Mesenchymal stem cell (in vitro differentiated cells and primary cell): ENCODE measurements at places on chromosomes 6 and 20.
A peak's percentile ranks its signal among the peaks of the same experiment; 100 is the strongest.

DNA sequence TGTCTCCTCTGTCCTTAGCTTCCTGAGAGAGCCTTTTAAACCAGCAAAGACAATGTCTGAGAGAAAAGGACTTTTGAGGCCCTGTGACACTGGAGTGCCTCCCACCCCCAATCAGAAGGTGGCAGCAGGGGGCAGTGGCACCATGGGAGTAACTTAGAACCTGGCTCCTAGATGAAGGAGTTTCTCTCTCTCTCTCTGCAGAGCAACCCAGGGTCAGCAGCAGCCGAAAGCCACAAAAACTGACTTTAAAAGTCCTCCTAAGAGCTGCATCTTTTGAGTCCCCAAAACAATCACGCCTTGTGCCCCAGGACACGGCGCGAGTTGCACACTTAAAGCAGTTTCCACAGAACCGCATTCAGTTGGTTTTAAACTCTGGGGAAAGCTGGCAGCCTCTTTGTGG lies 5.3 kb upstream of the TCP11 start:
- H3K4me1 ChIP-seq, result peaks cover 8% of the 10 kb centered on the region
- H3K27ac ChIP-seq, result no peak overlapping the region
- no peaks in the 10 kb centered on the region for H3K27me3 ChIP-seq

- H3K27ac ChIP-seq, result peak overlapping the region; percentile 50
- H3K4me3 ChIP-seq, result no peak overlapping the region
- H3K27me3 ChIP-seq, result no peaks in the 10 kb centered on the region
- peaks cover 16% of the 10 kb centered on the region for H3K4me1 ChIP-seq
- H3K36me3 ChIP-seq, result no peaks in the 10 kb centered on the region
Observed at GRCh38 chr6:37630281-37630799, 67.3 kb downstream of the MDGA1 start.

DNA sequence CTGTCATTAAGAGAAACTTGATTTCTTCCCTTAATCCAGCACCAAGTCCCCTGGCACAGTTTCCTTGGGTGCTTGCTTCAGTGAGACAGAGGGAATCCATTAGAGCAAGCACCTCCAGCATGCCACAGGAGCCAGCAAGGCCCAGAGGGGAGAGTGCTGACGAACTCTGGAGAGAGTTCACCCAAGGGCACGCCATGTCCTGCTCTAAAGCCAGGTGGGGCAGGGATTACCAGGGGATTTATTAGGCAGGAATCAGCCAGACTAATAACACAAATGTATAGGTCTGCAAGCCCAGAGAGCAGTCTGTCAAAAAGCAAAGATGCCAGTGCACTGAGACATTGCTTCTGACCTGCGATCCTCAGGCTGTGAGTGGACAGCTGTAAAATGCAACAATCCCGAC lies 155.4 kb upstream of the SYNDIG1 start:
- H3K4me1 ChIP-seq, result no peaks in the 10 kb centered on the region
- no peaks in the 10 kb centered on the region for H3K27me3 ChIP-seq
- H3K4me3 ChIP-seq, result no peak overlapping the region
- no peaks in the 10 kb centered on the region for H3K36me3 ChIP-seq

- DNase-seq, result no peak
- no peaks in the 10 kb centered on the region for H3K27me3 ChIP-seq
Observed at GRCh38 chr6:13638626-13639025, 23.5 kb downstream of the NOL7 start.

GRCh38 chr6:122621638-122622037 lies 11.4 kb downstream of the PKIB start:
- DNase-seq, result no peak
- H3K27me3 ChIP-seq, result no peaks in the 10 kb centered on the region
- H3K4me1 ChIP-seq, result peaks cover 5% of the 10 kb centered on the region

GRCh38 chr6:96659084-96659845 lies 96.3 kb downstream of the FHL5 start:
- H3K4me3 ChIP-seq, result no peak overlapping the region
- H3K27me3 ChIP-seq, result no peaks in the 10 kb centered on the region
- DNase-seq, result no peak
- H3K27ac ChIP-seq, result no peak overlapping the region
- no peaks in the 10 kb centered on the region for H3K4me1 ChIP-seq

DNA sequence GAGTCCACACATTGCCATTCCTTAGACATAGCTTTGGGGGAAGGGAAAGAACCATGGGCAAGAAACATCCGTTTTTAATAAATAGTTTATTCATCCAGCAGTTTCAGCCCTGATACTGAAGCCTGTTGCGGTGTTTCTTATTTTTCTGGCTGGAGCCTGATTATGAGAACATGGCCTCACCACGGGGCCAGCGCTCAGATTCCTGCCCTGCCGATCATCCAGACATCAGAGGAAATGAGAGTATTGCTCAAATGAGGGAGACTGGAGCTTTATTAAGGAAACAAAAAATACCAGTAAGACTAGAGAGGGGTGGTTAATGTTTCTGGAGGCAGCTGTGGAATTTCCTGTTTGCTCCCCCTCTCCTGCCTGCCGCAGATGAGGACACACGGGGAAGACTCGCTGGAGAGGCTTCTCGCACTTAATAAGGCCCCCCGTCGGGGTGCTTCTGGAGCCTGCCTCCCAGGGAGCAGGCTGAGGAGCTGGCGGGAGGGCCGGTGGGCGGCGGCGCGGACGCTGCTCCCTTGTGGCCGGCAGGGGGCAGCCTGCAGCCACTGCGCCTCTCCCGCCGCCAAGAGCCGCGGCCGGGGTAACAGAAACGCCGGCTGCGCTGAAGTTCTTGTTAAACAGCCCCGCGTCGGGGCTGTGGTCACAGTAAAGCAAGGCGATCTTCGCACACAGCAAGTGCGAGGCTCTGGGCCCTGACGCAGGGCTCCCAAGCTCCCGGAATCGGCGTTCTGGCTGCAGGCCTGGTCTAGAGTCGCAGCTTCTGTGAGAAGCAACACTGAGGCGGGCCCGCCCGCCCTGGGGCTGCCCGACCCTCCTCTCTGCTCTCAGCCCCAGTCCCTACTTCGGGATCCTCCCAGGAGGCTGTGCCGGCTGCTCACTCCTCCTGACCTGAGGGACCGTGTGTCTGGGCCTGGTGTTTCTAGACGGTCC lies 17.5 kb downstream of the LEMD2 start:
- H3K27me3 ChIP-seq, result peaks cover 12% of the 10 kb centered on the region
- peak overlapping the region; percentile 91 for H3K27ac ChIP-seq
- peak overlapping the region; percentile 37 for H3K4me3 ChIP-seq
- peak; percentile 96 for DNase-seq

GRCh38 chr6:137704802-137705159 lies 162.3 kb upstream of the TNFAIP3 start:
- peaks cover 2% of the 10 kb centered on the region for H3K4me1 ChIP-seq
- H3K36me3 ChIP-seq, result no peaks in the 10 kb centered on the region
- no peak for DNase-seq
- no peak overlapping the region for H3K27ac ChIP-seq
- H3K27me3 ChIP-seq, result no peaks in the 10 kb centered on the region
- H3K4me3 ChIP-seq, result no peak overlapping the region
